Activated T-helper 17 cell treated with anti-CD3 and anti-CD28 coated beads, Interleukin-2, amount 50 U/mL, for 72 hours (primary cell): ENCODE measurements at places on chromosomes 12 and 14. TPM values are rescaled to one million over a fixed set of nuclear protein-coding genes. Genes with fewer than 3 reads are reported as not detected.
A peak's percentile ranks its signal among the peaks of the same experiment; 100 is the strongest.

DNA sequence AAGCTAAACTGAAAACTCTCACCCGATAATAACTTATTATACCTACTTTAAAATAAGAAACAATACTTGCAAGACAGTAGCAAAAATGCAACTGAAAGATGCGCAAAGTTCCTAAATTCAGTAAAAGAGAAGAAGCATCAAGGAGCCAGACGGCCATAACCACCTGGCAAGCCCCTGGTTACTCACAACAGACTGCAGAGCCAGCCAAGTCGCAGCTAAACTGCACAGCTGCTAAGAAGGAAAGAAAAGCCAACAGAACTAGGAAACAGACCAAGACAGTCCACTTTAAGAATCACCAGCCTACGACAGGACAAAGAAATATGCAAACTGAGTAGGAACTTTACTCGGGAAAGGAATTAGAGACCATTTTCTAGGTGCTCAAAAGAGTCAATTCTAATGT lies 127.9 kb downstream of the TMTC1 start:
- ATAC-seq, result no peak

DNA sequence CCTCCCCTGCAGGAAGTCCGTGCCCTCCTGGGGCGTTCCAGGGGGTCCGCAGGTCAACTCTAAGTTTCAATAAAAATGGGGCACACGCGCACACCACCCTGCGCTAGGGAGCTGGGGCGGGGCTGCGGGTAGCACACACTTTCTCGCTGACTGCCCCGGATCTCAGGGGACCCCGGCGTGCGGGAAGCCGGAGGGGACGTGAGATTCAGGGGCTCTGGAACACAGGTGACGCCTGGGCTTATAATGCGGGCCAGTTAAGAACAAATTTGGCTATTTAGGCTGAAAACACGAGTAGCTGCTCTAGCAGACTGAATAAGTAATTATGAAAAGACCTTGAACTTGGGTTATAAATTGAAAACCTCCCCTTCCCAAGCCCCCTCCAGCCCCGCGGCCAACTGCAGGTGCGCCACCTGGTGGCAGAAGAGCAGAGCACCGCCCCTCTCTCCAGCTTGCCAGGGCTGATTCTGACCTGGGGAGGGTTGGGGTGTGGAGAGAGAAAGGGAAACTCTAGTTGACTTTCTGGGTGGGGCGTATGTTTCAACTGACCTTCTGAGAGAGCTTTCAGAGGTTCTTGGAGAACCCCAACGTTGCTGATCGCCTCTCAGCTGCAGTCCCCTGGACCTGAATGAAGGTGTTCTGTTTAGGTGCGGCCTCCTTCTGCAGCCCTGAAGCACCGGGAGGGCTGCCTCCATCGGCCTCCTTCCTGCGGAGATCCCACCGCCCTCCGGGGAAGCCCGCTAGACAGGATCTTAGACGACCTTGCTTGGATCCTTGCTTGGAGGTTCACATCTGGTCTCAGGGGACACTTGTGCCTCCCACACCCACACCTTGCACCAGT lies 118.4 kb upstream of the EVL start:
- ATAC-seq, result peak; percentile 74

GRCh38 chr12:95181103-95181502 lies 36.2 kb downstream of the FGD6 start:
- no peak for ATAC-seq

DNA sequence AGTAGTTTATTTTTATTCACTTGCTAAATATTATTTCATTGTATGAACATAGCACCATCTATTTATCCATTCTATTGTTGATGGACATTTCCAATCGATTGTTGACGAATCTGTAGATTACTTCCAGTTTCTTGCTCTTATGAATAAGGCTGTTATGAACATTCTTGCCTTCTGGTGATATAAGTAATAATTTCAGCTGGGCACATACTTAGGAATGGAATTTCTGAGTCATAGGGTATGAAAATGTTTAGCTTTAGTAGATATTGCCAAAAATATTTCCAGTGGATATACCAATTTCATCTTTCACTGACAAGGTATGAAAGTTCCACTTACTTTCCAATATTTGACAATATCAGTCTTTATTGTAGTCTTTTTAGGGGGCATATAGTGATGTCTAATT lies 468.5 kb downstream of the ETNK1 start:
- ATAC-seq, result no peak

Gene CAMKK2
- total RNA-seq, result 30.1 TPM

DNA sequence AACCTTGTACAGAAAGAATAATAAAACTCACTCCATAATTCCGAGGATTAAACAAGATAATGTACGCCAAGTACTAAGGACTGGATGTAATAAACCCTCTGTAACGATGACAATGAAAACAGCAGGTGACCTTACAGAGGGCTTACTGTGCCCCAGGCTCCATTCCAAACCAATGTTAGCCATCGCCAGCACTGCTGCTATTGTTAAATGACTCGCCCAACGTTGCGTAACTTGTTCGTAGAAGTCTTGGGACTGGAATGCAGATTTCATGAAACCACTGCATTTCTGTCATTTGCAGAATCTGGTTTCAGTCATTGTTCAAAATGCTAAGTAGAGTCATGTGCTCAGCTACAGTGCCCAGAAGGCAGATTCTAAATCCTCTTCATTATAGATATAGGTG lies 728 bp upstream of the STON2 start:
- ATAC-seq, result peak; percentile 50

GRCh38 chr14:56594428-56594827 lies 14.8 kb downstream of the TMEM260 start:
- no peak for ATAC-seq

Gene HVCN1
- 0.71 TPM for total RNA-seq

DNA sequence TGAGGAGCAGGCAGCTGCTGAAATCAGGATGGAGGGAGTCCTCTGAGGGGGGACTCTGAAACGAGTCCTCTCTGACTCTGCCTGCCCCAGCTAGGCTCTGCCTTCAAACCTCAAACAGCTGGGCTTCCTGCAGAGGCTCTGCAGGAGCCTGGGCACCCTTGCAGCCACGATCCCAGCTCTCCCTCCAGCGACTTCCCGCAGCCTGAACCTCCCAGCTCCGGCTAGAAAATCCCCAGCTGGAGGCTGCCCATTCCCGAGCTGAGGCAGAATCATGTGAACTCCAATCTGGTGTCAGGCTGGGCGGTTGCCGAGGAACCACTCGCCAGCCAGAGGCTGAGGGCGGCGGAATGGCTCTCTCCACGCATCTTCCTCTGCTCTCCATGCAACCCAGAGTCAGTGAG lies at the start of gene GPR68:
TSS of gene GPR68 (minus strand) at position 204 of the 401 bp plus-strand sequence. CDS start 9,654 bp downstream, outside the sequence.
- ATAC-seq, result no peak

Gene LRRC43
- total RNA-seq, result not detected

DNA sequence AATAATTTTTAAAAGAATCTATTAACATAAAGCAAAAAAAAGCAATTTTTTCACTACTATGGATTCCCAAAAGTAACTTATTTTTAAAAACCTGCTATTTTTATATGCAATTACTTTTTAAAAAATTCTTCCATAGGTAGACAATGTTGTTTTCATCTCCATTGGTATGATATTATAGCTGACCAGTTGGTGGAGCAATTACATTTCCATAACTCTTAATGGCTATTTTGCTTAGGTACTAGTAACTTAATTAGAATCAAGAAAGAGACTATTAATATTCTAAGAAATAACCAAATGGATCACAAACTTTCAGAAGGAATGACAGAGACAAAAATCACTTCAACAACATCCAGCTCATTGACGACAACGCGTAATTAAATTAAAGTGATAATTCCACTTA lies 64.7 kb upstream of the PTCSC3 start:
- no peak for ATAC-seq

Gene CIDEB
- total RNA-seq, result 14.9 TPM

Gene KRT85
- total RNA-seq, result not detected

Gene PLEK2
- total RNA-seq, result 6.8 TPM

- no peak for ATAC-seq
Measured at GRCh38 chr12:96036765-96037455, 1.5 kb upstream of the LTA4H start.

Gene CIROP
- not detected for total RNA-seq

DNA sequence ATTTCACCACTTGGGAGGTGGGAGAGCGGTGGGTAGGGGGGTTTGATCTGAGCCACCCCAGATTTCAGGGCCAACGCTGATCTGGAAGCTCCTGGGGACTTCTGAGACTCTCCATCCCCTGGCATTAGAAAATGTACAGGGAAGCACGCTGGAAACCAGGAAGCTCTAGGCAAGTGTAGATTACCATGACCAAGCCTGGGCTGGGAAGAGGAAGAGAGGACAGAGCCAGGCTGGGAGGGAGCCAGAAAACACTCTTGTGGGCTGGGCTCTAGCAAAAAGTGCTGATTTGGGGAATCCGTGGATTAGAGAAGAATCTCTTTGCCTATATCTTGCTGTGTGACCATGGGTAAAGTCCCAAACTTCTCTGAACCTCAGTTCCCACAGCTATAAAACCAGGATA lies 236.7 kb downstream of the BCL11B start:
- no peak for ATAC-seq

DNA sequence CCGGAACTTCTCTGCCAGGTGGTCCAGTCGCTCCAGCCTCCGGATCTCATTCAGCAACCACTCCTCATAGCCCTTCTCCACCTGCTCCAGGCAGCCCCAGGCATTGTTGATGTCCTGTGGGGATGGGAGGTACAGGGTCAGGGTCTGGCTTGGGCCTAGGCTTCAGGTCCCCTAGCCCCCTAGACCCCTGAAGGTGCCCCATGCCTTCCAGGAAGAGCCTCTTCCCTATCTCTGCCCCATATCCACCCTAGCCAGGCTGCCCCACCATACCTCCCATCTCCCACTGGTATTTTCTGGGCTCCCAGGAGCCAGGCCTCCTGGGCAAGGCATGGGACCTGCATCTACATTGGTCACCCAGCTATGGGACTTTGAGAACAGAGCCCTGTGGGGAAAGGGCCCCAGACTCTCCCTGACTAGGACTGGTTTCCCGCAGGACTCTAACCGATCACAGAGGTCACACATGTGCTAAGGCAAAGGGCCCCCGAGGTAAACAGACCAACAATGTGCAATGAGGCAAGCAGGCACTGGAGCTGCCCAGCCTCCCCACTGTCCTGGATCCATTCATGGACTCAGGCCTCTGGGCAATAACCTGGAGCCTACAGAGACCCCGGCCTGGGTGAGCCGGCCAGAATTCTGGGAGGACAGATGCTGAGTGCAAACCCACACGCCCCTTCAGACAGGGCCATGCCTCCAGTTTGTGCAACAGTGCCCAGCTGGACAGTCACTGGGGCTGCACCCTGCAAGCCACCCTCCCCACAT lies 88.8 kb downstream of the ACTN1 start:
- no peak for ATAC-seq

Gene IL22
- 52.3 TPM for total RNA-seq

Gene P2RX2
- total RNA-seq, result not detected

DNA sequence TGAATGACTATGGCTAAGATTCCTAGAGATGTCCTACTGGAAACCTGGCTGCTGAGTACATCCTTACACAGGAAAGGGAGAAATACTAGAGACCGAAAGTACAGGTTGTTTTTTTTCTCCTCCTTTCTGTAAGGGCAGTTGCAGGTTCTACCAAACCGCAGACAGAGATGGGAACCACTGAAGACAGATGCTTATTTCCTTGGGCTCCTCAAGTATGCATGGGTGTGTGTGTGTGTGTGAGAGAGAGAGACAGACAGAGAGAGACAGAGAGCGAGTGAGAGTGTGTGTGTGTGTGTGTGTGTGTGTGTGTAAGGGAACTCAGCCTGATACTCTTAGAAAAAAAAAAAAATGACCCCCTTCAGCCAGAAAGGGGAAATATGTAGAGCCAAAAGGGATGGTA lies 42.5 kb downstream of the MAP4K5 start:
- ATAC-seq, result no peak

Gene ANO4
- not detected for total RNA-seq

DNA sequence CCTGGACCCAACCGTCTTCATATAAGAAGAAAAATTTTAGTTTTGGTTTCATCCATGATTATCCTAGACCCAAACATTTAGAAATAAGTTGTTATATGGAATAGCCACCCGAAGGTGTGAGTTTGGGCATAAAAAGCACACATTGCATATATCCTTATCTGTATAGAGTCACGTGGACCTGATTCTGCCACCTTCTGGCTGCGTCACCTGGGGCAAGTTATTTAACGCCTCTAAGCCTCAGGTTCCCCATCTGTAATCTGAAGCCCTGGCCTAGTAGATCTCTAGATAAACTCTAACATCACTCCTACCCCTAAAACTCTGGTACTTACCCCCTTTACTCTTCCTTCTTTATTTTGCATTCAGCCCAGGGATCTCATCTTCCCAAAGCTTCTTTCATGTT lies 14.3 kb upstream of the KRT5 start:
- no peak for ATAC-seq

- no peak for ATAC-seq
Measured at GRCh38 chr12:50734409-50735263, 29.3 kb upstream of the ATF1 start.

Gene SLC15A4
- total RNA-seq, result 34.2 TPM

- ATAC-seq, result no peak
Measured at GRCh38 chr14:75456069-75456996, 28.5 kb downstream of the JDP2 start.

GRCh38 chr12:2550561-2551411 lies 244.0 kb upstream of the FKBP4 start:
- ATAC-seq, result no peak

Gene TAS2R8
- total RNA-seq, result not detected

Gene ALG10
- total RNA-seq, result 23.1 TPM

DNA sequence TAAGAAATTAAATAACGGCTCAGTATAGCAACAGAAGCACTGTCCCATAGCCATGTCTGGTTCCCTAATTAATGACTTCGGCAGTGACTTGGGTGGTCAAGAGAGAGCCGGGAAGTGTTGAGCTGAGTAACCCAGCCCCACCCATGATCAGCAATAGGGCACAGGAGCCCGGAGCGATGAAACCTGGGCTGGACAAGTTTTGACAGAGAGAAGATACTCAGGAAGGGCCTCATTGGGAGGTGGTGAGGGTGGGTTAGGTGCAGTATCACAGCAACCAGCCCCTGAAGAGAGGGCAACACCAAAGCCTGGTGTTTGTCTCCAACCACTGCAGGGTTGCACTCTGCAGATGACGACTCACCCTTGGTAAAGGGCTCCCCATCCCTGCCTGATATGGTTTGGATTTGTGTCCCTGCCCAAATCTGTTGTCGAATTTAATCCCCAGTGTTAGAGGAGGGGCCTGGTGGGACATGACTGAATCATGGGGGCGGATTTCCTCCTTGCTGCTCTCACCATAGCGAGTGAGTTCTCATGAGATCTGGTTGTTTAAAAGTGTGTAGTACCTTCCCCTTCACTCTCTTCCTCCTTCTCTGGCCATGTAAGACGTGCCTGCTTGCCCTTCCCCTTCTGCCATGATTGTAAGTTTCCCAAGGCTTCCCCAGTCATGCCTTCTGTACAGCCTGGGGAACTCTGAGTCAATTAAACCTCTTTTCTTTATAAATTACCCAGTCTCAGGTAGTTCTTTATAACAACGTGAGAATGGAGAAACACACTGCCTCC lies 124.9 kb upstream of the MED13L start:
- ATAC-seq, result no peak

GRCh38 chr14:31024010-31024480 lies 1.4 kb upstream of the AP4S1 start:
- no peak for ATAC-seq

Gene KRT74
- not detected for total RNA-seq

Gene KLRF1
- total RNA-seq, result not detected

Gene NR1H4
- total RNA-seq, result not detected
